CD4-positive, alpha-beta T cell treated with Interleukin-2 at 100 ng/mL for 4 hours (primary cell): ENCODE measurements at places on chromosomes 7 and 10.

DNA sequence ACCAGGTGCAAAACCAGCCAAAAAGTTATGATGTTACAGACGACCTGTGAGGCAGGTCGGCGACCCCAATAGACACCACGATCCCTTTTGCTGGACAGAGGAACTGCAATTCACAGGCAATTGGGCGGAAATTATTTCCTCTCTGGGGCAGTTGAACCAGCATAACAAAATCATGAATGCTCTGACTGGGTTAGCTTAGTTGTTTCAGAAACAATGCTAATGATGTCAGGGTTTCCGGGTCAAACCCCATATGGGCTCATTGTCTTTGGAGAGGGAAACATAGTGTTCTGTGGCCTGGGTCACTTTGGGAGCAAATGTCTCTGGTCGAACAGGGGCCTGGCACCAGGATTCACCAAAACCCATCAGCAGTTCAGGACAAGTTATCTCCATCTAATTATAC lies 669.1 kb upstream of the NRP1 start:
- no peak for DNase-seq

DNA sequence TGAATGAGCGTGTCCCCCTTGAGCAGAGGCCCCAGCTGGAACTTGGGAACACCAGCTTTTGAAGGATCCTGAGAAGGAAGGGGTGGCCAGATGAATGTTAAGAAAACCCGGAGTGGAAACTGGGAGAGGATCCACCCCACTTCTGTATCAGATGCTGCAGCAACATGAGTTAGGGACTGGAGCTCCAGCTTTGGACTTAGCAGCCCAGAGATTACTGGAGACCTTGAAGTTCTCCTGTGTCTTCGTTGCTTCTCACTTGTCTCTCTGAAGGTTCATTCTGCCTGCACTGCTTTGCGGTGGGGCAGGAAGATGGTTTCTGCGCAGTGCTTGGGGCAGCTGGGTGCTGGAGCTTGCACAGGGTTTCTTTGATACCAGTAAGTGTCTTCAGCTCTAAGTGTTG lies 9.3 kb downstream of the TMEM248 start:
- no peak for DNase-seq

GRCh38 chr7:106678795-106679152 lies 17.8 kb upstream of the CCDC71L start:
- DNase-seq, result no peak

- DNase-seq, result no peak
Observed at GRCh38 chr10:15227611-15228372, 59.3 kb upstream of the NMT2 start.

DNA sequence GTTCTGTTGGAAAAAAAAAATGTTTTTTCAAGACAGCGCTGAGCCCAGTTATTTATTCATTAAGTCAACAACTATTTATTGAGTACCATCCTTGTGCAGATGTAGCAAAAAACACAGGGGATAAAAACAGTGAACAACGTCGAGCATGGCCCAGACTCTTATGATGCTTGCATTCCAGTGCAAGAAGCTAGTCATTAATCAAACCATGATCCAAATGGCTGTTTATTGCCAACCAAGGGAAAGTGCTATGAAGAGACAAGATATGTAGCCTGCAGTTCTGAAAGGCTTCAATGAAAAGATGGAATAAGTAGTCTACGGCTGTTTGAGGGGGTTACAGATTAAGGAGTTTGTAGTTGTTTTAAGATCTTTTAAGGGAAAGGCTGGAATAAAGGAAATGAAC lies 262.3 kb downstream of the NEBL start:
- DNase-seq, result no peak

DNA sequence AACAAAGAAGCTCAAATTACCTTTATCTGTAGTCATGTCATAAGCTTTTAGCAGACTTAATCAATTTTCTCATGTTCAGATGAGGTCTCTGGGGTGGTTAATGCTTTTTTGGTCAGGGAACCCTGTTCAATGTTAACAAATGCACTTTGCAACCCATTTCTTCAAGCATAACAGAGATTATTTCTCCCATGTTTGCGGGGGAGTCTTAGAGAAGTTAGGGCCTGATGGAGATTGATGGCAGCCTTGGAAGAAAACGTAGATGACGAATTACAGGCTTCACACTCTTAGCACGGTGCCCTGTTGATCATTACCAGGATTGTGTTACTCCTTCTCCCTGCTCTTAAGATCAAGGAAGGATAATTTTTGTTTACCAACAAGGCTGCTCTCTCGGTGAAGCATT lies 76.4 kb downstream of the AGMO start:
- no peak for DNase-seq

DNA sequence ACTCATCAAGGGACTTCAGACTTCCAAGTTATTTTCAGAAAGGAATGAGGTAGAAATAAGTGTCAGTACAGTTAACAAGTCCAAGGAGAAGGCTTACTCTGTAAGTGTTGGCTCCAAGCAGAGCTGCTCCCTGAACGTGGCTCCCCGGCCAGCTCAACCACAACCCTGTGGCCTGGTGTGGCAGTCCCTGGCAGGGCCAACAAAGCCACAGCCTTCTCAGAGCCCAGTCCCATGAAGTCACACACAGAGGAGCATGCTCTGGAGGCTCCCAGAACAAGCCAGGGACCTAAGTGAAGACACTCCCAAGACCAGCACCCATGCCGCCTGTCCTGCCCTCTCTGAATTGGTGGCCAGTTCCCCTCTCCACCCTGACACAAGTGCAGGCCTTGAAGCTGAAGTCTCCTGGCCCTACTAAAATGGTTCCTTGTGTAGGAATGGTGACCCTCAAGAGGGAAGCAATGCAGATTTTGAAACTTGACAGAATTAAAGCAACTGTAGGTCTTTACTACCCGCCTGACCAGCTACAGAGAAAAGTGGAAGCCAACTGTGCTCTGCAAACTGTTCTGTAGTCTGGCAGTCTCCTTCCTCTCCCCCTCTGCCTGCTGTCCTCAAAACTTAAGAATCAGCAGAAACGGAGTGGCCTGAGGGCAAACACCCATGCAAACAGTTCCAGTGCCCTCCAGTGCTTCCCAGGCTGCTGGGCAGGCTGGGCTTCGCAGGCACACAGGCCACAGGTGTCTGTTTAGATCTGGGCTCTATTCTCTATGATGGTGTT lies 51.1 kb downstream of the NOD1 start:
- DNase-seq, result no peak

DNA sequence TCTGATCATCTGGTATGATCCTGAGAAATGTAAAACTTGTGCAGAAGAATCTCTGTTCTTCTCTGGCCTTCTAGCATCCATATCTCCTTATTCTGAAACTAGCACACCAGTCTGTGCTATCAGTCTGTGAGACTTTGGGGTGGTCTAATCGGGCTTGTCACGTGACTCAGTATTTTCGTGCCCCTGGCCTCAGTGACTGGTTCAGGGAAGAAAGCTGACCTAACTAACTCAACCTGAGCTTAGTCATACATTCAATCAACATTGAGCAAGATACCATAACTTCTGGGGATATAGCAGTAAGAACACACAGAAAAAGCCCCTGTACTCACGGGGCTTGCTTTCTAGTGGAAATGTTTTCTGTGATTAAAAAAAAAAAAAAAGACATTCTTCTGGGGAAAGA lies 109.3 kb downstream of the DKK1 start:
- no peak for DNase-seq

GRCh38 chr10:82256275-82256674 lies 381.3 kb downstream of the NRG3 start:
- DNase-seq, result no peak

GRCh38 chr7:18262058-18262457 lies 233.5 kb upstream of the HDAC9 start:
- DNase-seq, result no peak

DNA sequence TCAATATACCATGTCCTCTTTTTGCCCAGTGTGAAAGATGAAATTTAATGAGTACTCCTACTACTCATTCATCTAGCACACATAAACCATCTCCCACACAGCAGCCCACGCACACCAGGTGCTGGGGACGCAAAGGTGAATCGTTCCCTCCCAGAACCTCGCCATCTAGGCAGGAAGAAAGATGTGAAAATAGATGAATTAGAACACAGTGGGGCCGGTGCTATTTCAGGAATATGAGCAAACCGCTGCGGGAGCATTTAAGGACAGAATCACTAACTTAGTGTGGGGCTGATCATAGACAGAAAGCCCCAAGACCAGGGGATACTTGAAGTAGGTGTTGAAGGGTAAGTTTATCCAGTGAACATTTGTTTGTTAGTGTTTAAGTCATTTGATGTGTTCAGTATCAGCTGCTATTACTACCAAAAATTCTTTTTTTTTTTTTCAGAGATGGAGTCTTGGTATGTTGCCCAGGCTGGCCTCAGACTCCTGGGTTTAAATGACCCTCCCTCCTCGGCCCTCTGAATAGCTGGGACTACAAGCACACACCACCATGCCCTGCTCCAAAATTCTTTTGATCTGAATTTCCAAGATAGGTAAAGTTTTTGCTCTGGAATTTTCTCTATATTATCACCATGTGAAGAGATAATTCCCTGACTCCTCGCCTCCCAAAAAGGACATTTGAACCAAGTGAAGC lies 48.8 kb downstream of the CPXM2 start:
- no peak for DNase-seq

DNA sequence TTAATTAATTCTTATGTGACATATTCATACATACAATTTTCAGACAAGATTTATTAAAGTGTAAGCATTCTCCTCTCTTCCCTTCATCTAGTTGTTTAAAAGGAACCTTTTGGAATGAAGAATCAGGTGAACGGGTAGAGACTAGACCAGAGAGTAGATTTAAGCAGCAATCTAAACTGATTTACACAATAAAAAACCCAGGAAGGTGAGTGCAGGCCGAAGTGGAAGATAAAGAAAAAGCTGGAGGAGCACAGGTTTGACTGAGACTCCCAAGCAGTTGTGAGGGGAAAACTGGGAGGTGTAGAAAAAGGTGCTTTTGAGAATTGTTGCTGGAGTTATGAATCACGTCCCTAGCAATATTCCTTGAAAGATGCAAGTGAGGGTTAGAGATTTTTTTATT lies 601.1 kb downstream of the SORCS1 start:
- DNase-seq, result no peak

DNA sequence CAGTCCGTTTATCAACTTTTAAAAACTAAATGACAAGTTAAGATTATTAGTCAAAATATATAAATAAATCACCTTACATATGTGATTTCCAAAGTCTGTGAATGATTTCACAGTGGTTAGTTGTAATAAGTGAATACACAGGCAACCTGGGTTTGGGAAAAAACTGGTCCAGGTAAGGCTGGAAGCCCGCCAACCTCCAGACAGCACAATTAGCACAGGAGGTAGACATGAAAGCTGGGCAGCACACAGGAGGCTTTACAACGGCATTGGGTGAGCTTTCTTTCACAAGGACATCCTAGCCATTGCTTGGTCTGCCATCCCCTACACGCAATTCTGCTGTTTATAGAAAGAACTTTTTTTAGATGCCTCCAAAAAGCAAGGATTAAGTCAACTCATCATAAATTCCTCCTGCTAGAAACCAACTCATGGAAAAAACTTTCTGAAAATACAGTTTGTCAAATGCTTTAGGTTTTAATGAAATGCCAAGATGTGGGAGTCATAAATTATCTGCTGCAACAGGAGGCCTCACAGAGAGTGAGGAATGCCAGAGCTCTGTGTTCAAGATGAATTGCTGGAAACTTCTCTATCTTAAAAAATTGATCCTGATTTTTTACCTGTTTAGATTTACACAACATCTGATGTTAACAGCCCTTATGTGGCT lies 346.8 kb upstream of the NFE2L3 start:
- no peak for DNase-seq
